ENCODE measurements at places on chromosomes 2 and 18.

DNA sequence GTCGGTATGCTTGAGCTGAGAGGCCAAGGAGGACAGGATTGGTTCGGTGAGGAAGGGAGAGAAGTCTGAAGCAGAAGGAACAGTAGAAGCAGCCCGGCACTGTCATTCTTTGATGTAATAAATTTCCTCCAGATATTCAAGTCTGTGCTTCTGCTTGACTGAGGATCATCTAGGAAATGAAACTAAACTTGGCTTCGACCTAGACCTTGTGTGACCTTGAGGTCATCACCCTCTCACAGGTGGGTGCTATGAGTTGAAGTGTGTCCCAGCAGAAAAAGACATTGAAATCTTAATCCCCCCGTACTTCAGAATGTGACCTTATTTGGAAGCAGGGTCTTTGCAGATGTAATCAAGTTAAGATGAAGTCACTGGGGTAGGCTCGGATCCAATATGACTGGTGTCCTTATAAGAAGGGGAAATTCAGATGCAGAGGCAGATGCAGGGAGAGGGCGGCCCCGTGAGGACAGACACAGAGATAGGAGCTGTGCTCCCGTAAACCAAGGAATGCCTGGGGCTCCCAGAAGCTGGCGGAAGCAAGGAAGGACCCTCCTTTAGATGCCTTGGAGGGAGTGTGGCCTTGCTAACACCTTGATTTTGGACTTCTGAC lies 49.0 kb downstream of the PRKCE start:
- no peak for DNase-seq

GRCh38 chr2:18721038-18721922 lies 131.9 kb upstream of the NT5C1B start:
- DNase-seq = no peak

DNA sequence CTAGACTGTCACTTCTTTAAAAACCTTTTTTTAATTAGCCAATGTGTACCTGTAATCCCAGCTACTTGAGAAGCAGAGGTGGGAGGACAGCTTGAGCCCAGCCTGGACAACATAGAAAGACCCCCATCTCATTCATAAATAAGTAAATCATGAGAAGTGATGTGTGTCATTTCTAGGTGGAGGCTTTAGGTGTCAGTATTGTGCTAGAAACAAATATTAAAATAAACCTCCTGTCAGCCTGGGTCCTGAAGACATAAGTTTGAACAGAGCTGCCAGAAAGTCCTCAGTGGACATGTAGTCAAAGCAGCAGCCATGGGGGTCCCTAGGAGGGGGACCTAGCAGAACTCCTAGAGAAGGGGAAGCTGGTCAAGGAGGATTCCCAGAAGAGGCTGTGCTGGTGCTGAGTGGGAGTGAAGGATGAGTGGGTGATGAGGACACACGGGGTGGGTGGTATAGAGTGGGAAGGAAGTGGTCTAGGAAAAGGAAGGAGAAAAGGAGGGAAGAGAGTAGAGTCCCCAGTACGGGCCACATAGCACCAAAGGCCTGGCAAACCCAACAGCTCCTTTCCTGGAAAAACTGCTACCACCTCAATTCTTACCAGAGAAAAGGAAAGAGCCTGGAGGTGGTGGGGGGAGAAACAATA lies 316.6 kb upstream of the NCKAP5 start:
- no peak for DNase-seq

DNA sequence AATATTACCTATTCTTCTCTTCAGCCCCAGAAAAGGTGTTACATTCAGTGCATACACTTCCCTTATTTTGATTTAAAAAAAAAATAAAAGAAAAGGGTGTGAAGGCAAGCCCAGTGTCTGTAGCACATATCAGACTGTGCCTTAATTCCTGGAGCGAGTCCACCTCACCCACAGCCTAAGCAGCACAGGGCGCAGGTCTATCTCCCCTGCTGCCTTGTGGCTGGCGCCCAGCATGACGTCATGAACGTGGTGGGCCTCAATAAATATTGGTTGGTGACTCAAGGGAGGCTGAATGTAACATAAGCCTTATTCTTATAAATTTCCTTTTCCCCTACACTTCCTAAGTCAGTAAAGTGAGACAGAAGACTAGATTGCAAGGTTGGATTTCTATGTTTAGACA lies 26.4 kb downstream of the ST3GAL5 start:
- DNase-seq = no peak

DNA sequence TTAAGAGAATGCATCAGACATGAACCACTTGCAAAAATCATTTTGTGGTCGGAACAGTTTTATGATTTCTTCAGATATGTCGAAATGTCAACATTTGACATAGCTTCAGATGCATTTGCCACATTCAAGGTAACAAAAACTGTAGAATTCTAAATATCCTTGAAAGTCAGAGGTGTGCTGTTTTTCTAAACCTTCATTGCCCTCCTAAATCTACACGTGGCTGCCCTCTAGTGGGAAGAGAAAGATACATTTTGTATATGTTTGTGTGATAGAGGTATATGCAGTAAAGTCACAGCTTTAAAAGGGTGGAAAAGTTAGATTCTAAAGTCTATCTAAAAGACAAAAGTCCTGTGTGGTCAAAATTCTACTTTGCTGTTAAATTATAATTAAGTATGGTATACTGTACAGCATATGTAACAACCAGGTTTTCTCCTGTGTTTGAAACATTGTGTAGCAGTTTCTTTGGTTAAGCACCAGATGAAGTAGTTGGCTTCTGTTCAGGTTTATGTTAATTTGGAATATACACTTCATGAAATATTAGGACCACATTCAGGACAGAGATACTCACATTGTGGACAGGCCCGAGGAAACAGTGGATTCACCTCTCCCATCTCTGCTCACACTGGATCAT lies 65.9 kb upstream of the ITM2C start:
- no peak for DNase-seq

DNA sequence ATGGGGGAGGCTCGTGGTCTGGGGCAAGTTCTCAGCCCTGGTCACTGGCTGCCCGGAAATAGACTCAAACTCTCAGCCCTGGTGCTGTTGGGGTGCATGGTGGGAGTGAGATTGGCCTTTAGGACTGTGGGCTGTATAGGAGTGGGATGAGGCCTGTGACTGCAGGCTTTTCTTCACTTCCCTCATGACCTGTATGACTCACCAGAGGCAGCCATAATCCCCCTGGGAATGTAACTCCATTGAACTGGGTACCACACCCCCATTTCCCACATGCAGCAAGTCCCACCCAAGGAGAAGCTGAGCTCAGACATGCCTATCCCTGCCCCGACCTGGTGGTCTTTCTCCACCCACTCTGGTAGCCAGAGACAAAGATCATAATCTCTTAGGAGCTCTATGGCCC lies 177.7 kb upstream of the OSR1 start:
- no peak for DNase-seq

GRCh38 chr2:67548317-67549201 lies 151.4 kb downstream of the ETAA1 start:
- DNase-seq = no peak

GRCh38 chr2:118814368-118814767 lies 33.1 kb downstream of the EN1 start:
- no peak for DNase-seq

- no peak for DNase-seq
Measured at GRCh38 chr2:200089040-200089755, 133.8 kb downstream of the MAIP1 start.

- no peak for DNase-seq
Measured at GRCh38 chr18:54878659-54879358, 50.5 kb downstream of the RAB27B start.

- no peak for DNase-seq
Measured at GRCh38 chr2:151237422-151238025, 24.1 kb downstream of the RBM43 start.

- DNase-seq = no peak
Measured at GRCh38 chr2:118348380-118349034, 260.2 kb downstream of the INSIG2 start.

- DNase-seq = peak; percentile 28
Measured at GRCh38 chr2:239381709-239382134, 19.1 kb downstream of the HDAC4 start.

Data from glutamatergic neuron (in vitro differentiated cells).